ENCODE measurements at places on chromosomes 12 and 14.
A peak's percentile ranks its signal among the peaks of the same experiment; 100 is the strongest.

DNA sequence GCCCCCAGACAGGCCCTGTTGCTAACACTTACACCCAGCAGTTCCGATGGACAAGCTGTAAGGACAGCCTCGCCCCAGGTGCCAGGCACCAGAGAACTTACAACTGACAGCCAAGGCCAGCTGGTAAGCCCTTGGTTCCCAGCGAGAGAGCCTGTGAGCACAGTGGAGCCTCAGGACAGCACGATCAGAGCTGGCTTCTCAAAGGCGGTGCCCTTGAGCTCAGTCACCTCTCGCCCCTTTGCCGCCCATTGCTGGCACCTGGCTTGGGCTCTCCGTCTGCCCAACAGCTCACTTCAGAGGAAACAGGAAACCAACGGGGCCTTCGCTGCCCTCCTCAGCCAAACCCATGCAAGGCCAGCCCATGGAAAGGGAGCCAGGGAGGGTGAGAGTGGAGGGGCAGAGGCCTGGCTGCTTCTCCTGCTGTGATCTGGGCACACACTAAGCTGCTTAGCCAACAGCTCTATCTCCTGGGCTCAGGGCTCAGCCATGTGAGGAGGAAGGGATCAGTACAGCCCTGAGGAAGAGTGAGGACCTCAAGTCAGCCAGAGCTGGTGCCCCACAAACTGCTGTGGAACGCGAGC is 98.5 kb downstream of the SINHCAF start:
- no peak for DNase-seq

DNA sequence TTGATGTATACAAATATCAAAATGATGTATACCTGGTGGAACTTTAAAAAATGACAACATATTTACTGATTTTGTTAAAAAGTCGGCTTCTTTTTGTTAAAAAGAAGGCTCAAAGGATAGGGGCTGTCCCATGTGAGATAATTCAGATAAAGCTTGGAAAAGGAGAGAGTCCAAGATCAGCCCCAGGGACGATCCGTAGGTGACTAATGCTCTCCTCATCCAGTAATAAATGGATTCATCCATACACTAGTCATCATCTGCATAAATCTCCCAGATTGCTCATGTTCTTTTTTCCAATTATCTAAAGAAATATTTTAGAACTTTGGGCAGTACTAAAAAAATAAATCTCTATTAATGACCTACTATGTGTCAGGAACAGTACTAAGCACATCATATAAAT is 23.4 kb upstream of the FSCB start:
- no peak for DNase-seq

- DNase-seq = peak; percentile 67
Observed at GRCh38 chr12:67069451-67070306, 199.5 kb upstream of the CAND1 start.

DNA sequence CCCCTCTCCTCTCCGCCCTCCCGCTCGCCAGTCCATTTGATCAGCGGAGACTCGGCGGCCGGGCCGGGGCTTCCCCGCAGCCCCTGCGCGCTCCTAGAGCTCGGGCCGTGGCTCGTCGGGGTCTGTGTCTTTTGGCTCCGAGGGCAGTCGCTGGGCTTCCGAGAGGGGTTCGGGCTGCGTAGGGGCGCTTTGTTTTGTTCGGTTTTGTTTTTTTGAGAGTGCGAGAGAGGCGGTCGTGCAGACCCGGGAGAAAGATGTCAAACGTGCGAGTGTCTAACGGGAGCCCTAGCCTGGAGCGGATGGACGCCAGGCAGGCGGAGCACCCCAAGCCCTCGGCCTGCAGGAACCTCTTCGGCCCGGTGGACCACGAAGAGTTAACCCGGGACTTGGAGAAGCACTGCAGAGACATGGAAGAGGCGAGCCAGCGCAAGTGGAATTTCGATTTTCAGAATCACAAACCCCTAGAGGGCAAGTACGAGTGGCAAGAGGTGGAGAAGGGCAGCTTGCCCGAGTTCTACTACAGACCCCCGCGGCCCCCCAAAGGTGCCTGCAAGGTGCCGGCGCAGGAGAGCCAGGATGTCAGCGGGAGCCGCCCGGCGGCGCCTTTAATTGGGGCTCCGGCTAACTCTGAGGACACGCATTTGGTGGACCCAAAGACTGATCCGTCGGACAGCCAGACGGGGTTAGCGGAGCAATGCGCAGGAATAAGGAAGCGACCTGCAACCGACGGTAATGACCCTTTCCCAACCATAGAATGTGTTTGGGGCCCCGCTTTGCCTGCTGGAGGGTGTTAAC is 615 bp downstream of the CDKN1B start:
- DNase-seq = peak; percentile 47

DNA sequence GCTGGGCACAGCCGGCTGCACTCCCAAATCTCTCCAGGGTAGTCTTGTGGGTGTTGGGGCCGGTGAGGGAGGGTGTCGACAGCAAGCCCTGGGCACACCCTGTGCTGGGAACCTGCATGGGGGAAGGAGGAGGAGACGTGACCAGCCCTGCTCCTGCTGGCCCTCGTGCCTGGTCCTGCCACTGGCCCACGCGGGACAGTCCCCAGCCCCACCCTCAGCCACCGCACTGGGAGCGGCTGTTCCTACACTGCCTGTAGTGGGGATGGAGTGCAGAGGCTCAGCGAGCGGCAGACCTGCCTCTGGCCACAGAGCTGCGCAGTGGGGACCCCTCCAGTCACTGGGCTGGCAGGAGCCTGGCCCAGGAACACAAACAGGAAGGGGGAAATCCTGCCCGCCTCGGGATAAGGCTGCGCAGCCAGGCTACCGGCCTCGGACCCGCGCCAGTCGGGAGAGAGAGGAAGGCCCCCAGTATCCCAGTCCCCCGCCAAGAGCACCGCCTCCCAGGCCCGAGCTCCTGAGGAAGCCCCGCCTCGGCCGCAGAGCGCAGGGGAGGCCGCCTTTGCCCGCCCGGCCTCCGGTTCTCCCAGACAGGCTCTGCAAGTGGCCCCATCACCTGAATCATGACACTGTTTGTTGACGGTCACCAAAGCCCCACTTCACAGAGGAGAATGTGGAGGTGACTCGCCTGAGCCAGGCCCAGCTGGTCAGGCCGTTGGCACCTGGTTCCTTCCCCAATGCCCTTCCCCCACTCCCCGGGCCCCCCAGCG is 10.6 kb downstream of the AHNAK2 start:
- DNase-seq = no peak

DNA sequence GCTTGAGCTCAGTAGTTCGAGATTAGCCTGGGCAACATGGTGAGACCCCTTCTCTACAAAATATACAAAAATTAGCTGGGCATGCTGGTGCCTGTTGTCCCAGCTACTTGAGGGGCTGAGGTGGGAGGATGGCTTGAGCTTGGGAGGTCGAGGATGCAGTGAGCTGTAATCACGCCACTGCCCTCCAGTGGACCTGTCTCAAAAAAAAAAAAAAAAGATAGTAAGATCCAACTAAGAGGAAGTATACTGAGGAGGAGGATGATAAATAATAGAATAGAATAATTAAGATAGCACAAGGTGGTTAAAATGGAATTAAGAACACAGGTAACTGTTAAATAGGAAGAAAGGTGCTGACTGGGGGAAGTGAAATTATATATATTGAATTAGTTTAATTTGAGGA is 37.0 kb upstream of the BAZ1A start:
- DNase-seq = peak; percentile 28

DNA sequence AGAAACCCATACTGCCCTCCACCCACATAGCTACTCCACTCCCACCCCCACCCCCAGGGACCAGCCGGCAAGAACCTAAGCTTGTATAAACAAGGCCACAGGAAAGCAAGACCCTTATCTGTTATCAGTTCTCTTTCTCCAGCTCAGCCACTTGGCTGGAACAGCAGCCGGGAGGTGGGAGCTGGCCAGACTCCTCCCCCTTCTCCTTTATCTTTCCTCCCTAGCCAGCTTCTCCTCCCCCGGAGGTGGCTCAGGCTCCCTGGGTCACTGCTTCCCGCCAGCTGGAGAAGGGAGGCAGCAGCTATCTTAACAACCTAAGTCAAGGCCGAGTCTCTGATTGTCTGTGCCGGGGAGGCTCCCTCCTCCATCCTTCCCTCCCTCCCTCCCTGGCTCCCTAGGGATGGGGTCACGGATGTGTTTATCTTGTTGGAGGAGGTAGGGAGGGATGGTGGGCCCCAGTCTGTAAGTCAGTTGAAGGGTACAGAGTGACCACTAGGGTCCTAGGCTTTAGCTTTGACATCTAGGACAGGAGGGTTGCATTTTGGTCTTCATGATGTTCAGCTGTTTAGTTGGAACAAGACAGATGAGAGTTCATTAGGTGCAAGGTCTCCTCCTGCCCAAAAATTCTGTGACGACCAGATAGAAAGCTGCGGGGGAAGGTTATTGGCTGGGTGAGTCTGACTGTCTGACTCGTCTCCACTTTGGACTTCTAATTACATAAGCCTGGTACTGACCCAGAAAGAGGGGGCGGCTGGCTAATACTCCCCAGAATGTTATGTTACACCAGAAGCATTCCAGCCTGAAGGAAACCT is 29.7 kb downstream of the ZFP36L1 start:
- no peak for DNase-seq

- DNase-seq = no peak
Observed at GRCh38 chr12:113555226-113555625, 83.6 kb upstream of the LHX5 start.

GRCh38 chr12:6959058-6959804 is 8.1 kb downstream of the PTPN6 start:
- DNase-seq = peak; percentile 76

GRCh38 chr14:68392393-68393141 is 400.3 kb downstream of the ZFP36L1 start:
- DNase-seq = no peak

DNA sequence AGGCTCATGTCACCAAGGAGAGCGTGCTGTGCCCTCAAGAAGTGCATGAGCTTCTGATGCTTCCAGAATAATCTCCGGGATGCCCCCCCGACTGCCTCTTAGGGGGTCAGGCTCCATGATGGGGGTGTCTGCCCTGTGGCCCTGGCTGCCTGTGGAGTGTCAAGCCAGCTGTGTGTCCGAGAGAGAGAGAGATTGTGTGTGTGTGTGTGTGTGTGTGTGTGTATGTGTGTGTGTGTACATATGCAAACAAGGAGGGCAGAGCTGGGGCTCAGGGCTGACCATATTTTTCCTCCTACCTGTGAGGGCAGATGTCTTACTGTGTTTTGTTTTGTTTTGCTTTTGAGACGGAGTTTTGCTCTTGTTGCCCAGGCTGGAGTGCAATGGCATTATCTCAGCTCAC is 5.6 kb upstream of the ALDH2 start:
- DNase-seq = no peak

DNA sequence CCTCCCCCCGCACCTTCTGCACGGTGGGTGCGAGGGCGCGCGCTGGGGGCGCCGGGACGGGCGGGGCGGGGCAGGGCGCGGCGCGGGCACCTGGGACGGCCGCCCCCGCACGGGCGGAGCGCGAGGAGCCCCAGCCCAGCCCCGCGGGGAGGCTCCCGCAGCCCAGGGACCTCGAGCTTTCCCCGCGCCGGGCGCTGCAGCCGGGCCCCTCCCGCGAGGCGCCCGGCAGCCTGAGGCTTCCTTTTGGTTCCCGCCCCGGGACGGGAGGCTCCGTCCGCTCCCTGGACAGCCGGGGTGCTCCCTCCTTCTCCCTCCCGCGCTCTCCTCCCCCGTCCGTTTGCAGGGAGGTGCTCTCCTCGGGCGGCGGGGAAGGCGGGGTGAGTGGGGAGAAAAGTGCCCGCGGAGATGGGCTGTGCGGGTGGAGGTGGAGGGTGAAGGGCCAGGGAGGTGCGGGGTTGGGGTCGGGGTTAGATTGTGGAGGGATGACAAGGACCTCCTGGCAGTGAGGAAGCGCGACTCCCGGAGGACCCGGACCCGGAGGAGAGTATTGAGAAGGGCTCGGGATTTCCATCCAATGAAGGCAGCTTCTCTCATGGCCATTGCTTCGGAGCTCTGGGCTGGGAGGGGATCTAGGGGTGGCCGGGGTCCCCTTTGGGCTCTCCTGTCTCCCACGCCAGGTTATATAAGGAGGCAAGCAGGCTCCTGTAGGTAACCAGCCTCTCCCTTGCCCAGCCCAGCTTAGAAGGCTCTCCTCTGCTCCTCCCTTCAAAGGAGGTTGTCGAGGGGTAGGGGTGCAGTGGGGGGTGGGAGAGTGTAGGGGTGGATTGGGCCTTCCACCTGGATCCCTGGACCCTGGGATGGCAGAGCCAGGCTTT is 645 bp downstream of the JDP2 start:
- DNase-seq = peak; percentile 13

DNA sequence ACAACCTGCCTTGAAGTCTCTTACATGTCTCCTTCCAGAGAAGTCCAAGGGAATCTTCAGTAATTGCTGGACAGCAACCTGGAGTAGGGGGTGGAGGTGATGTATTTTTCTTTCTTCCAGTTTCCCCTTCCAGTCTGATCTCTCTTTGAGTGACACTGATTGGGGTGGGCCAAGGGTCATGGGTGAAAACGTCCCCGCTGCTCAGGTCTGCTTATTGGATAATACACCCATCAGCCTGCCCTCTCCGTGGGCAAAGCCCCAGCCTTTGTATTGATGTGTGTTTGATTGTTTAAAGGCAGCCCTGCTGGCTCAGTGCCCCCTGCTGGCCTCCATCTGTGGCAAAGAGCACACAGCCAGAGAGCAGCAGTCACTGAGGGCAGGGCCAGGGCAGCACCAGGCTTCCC is 35.7 kb upstream of the ATP2A2 start:
- DNase-seq = peak; percentile 67

DNA sequence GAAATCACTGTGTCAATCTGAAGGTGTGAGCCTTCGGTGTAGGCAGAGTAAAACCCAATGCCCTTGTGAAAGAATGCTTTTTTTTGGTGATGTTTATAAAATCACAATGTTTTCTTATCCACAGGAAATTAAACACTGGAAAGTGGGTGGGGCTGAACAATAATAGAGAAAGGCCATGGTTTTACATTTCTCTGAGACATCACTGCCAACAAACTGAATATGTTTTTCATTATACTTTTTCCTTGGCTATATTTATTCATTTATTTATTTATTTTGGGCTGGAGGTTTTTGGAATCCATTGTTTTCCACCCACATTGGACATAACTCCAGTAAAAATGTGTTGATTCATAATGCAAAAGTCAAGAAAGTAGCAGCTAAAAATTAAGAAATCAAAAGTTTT is 16.9 kb downstream of the LRRK2 start:
- no peak for DNase-seq

GRCh38 chr14:72632727-72633126 is 261.2 kb downstream of the DPF3 start:
- DNase-seq = no peak

DNA sequence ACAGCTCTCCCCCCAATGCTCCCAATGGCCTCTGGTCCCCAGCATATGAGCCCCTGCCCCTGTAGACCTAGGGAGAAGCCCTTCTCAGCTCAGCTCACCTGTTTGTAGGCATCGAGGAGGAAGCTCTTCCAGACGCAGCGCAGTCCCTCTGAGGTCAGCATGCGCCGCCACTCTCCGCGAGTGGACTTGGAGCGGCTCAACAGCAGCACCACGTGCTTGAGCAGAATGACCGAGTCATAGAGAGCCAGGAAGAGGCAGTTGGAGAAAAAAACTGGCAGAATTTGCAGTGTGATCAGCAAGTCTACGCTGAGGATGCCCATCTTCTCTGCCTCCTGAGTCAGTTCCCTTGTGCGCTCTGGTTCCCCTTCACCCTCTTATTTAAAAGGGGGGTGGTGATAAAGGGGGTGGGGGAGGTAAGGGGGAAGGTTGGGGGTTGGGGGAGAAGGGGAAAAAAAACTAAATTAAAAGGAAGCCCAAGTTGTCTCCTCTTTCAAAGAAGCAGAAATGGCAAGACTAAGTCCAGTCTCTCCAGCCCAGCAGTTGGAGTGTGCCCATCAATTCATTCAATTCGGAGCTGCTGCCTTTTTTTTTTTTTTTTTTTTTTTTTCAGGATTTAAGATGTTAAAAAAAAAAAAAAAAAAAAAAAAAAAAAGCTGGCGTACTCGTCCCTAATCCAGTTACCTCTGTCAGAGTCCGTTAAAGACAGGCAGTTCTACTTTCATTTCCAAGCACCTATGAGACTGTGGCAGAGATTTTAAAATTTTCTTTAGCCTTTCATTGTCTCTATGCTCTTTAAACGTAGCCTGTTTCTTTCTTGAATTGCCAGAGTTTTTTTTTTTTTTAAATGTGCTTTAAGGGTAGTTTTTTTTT is at the start of gene DIO2:
DIO2 (minus strand) TSS at position 352 of the 870 bp plus-strand sequence; CDS start at position 320, 32 bp downstream.
- no peak for DNase-seq
